ENCODE measurements at places on chromosomes 2 and 18.
A peak's percentile ranks its signal among the peaks of the same experiment; 100 is the strongest.

DNA sequence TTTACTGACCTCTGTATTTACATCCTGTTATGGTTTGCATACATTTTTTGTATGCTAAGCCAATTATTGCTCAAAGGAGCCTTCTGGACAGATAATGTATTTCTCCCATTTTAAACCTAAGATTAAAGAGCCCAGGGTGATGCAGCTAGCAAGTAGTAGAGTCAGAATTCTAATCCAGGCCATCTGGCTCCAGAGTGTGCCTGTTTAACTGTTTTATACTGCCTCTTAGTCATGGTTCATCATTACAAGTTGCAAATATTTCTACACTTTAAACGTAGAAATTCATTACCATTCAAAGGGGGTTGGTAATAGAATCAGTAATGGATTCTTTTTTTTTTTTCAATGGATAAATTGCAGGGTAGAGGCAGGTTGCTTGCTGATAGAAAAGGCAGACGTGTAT is 52.4 kb downstream of the EPC2 start:
- no peak for DNase-seq

- DNase-seq: no peak
Observed at GRCh38 chr2:200216310-200216709, 90.2 kb upstream of the SPATS2L start.

DNA sequence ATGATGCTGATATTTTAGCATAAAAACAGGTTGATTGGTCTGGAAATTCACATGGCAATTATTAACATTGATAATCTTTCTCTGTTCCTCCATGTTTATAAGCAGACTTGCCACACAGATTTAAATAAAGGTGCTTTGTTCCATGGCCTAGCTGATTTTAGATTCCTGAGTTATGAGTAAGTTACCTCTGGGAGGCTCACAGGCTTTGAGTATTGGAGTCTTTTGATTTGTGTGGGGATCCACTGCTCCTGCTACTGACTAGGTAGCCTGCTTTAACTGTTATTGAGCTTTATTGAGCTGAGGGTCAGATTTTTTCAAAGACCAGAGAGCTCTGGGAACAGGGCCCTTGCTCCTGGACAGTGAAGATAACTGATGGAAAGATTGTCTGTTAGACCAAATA is 166.1 kb downstream of the ANKRD30B start:
- DNase-seq: peak; percentile 52

- DNase-seq: peak; percentile 52
Observed at GRCh38 chr2:73260338-73260984, 23.8 kb downstream of the FBXO41 start.

GRCh38 chr2:204108330-204108751 is 171.8 kb downstream of the ICOS start:
- DNase-seq: peak; percentile 9

DNA sequence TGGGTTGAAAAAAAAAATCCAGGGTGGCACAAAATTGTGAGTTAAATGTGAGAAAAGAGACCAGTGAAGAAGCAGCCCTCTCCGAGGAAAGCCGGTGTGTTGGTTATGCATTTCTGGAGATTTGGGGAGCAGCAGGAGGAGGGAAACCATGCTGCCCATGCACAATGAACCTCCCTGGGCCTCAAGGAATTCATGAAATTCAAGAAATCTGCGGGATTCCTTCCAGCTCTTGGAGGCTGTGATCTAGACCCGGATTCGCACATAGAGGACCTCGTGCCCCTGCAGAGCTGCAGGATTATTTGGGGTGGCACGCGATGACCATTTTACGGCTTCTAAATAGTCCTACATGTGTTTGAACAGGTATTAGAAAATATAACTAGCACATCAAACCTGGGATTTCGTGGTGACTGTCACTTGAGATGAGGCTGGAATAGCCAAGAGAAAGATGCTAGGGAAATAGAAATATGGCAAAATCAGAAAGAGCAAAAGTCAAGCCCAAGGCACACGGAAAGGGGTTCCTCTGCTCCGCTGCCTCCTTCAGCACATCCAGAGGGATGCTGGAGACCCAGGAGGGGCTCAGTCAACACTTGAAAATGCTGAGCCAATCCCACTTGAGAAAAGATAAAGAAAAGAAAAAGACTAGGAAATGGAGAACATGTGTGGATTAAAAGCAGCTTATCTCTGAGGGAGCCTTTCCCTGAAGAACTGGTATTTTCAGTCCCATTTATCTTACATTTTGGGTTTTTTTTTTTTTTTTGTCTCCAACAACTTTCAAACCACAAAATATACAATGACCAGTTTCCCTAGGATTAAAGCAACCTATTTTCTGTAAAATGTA is 22.0 kb downstream of the KCTD1 start:
- no peak for DNase-seq

DNA sequence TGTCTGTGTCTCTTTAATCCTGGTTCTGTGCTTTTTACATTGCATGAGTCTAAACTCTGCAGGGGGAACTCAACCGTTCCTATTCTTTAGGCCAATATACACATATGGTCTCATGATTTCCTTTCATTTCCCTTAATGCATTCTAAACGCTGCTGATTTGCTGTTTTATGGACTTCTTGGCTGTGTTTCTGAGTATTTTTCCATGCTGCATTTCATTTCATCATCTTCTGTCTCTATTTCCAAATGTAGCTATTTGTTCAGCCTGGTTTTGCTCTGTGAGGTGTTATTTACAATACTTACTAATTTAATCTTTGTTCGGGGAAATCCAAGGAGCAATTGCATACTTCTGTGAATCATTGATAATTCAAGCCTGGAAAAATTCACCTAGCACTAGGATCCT is 897.2 kb downstream of the TSN start:
- DNase-seq: no peak

GRCh38 chr2:33452545-33452944 is 23.9 kb upstream of the RASGRP3 start:
- DNase-seq: no peak

GRCh38 chr2:42129947-42130346 is 39.2 kb upstream of the EML4 start:
- DNase-seq: no peak

DNA sequence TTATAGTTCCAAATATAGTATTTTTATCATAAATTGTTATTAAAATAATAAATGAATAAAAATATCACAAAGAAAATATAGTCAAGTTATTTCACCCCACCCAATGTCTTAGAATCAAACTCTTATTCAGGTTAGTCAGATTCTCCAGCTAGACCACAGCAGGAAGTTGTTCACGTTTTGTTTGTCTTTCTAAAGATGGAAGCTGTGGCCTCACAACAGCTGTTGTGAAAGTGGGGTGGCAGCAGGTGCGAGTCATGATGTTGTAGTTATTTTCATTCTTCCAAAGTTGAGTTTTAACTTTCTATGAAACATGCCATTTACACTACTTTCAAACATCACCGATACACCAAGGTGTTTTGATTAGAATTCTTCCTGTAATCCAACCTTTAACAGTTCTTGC is 272.9 kb downstream of the SLC8A1 start:
- DNase-seq: peak; percentile 24

DNA sequence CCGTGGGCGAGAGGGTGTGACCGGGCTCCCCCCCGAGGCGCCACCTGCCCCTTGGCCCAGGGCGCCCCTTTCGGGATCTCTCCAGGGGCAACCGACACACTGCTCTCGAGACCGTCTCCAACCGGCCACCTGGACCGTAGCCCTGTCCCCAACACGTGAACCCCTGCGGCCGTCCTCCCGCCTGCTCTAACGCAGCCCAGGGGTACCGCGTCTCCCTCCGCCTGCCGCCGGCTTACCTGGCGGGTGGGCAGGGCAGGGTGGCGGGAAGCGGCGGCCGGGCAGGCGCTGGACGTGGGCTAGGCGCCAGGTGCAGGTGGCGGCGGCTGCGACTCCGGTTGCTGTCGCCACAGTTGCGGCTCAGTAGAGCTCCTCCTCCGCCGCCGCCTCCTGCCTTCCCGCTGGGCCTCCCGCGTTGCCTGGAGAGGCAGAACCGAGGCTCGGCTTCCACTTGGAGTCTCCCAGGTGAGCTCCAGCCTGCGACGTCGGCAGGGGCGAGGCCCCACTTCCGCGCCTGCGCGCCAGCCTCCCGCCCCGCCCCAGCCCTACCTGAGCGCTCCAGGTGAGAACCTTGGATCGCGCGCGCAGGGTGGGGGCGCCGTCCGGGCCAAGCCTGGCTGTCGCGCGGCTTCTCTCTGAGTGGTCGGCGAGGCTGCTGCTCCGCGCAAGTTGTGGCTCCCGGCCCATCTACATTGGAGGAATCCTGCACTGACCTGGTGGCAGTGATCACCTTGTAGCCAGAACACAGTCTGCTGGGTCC is at the start of gene GALNT3:
Gene GALNT3, minus strand, starts transcription at position 469 of the 757 bp plus-strand sequence. CDS start 23,547 bp downstream, outside the sequence.
- DNase-seq: no peak

GRCh38 chr2:238513346-238513745 is 86.6 kb downstream of the ASB1 start:
- DNase-seq: peak; percentile 32

DNA sequence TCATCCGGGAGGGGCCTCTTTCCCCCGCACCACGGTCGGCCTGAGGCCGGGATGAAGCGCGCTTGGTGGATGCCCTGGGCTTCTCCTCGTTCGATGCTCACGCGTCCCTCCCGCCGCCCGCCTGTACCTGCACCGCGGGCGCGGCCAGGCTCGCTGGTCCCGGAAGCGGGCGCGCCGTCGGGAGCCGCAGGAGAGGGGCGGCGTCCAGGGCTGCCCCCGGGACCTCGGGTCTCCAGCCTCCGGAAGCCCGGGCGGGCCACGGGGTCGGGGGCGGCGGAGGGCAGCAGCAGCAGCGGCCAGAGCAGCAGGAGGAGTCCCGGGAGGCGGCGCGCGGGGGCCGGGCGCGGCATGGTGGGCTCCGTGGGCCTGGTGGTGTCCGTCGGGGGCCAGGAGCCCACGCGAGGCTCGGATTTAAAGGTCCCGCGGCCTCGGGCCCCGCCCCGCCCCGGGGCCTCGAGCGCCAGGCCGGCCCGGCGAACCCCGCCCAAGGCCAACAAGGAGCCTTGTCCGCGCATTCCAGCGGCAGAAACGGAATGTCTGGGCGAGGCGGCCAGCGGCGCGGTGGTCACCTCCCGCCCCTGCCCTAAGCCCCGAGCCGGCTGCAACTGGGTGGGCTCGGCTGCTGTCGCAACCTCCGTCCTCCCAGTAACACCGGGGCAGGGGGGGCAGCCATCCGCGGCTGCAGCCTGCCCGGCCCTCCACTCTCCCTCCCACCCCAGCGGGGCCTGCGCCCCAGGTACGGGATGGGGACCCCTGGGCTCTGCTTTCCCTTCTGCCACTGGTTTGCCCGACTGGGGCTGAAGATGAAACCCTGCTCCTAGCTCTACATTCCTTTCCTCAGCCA is at the start of gene MATN3:
Gene MATN3, minus strand, starts transcription at position 387 of the 844 bp plus-strand sequence. Its CDS starts 37 bp downstream, at position 350.
- peak; percentile 35 for DNase-seq

DNA sequence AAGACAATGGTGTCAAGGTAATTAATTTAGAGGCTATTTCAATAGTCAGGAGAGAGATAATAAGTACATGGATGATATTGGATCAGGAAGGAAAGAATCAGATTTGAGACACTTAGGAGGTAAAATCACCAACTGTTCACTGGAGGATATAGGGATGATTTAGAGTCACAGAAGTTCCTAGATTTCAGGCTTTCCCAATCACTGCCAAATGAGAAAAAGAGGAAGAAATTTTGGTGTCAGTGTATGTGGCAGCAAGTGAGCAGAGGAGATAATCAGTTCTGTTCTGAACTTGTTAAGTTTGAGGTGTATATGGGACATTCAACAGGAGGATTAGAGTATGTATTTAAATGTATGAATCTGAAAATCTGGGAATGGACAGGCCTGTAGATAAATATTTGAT is 640.4 kb downstream of the NR4A2 start:
- DNase-seq: no peak

- no peak for DNase-seq
Observed at GRCh38 chr2:207727261-207727660, 15.8 kb downstream of the CCNYL1 start.

DNA sequence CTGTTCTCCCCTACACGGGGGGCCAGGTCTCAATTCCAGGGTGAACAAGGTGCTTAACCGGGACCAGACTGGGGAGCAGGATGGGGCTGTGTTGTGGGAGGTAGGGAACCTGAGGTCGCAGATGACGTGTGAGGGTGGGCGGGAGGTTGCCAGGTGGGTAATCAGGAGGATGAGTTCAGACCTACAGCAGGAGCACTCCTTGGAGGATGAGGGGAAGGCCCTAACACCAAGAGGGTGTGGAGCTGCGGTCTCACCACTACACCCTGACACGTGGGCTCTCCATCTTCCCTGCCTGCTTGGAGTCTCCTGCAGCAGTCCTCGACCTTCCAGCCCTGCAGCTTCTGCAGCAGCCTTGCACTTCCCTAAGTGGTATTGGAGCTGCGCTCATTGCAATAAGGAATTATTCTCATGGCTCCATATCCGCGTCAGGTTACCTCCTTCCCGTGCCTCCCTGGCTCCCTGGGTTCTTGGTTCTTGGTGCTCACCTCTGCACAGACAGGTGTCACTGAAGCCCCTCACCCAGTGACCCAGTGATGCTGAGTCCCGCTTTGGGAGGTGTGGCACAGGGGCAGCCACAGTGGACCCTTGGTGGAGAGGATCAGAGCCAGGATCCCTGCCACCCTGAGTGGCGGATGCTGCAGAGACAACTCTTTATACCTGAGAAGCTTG is 15.5 kb downstream of the SH3BP4 start:
- DNase-seq: no peak

DNA sequence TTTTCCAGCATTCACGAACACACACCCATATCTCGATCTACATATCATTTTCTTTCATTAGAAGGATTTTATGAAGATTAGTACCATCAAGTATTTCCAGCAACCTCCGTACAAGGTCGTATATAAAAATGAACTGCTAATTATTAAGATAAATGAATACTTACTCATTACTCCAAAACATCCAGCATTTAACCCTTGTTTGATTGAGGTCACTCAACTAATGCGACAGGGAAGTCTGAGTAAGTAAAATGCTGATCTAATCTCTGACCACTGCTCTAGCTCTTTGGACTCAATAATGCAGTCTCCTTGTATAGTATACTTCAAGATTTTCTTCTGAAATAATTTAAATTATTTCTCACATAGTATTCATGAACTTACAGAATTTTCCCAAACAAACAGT is 2.0 kb downstream of the ABHD3 start:
- DNase-seq: peak; percentile 20

GRCh38 chr2:1301056-1301455 is 112.2 kb upstream of the TPO start:
- no peak for DNase-seq

- DNase-seq: peak; percentile 26
Observed at GRCh38 chr18:63539904-63540510, 2.2 kb upstream of the SERPINB12 start.

DNA sequence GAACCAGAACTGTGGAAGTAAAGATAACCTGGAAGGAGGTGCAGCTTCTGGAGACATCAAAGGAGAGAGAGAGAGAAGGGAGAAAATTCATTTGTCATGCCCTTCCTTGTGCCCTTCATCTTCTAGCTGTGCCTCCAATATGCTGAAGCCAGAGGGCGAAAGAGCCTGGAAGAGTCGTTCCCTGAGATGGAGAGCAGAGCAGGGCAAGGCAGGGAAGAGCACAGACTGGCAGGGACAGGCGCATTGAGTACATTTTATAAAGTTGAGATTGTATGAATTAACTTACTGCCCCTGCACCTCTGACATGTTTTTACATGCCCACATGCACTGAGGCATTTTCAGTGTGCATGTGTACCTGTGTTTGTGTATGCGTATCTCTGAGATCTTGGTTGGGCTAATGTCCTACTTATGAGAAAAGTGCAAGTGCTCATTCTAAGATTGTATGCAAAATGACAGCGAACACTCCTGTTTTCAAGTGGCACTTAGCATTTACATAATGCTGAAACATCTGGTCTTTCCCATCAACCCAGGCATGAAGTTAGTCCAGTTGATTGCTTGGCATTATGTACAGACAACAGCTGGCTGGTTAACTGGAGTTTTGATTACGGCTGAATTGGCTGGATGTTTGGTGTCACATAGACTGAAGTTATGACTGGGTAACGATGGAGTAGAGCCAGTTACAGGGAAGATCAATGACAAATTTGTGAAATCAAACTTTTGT is 23.7 kb upstream of the MMADHC start:
- no peak for DNase-seq

Data from M059J (cell line).